ENCODE measurements at places on chromosomes 2 and 18.
A peak's percentile ranks its signal among the peaks of the same experiment; 100 is the strongest.

DNA sequence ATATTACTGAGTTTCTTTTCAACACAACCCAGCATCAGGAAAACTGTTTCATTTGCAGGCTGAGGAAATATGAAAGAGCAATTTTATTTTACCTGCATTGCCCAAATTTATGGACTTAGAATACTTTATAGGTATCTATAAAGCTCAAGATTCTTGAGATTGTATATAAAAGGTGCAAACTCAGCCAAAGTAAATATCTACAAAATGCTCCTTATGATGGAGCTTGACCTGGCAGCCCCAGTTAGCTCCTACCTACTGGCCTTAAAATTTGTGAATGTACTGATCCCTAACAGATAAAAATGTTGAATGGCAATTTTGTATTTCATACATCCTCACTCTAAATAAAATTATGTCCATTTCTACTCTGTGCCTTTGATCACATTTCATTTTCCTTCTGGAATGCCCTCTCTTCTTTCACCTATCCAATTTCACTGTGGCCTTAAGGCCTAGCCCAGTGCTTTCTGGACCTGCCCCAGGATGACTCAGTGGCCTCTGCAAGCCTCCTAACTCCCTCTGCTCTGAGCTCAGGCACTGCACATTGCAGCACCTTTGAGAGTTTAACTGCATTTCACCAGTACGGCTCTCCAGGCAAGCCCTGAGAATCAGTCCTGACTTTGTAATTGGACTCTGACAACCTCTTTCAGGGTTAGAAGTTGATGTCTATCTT, 125.9 kb downstream of the ANTXR1 start:
- DNase-seq, result peak; percentile 93

DNA sequence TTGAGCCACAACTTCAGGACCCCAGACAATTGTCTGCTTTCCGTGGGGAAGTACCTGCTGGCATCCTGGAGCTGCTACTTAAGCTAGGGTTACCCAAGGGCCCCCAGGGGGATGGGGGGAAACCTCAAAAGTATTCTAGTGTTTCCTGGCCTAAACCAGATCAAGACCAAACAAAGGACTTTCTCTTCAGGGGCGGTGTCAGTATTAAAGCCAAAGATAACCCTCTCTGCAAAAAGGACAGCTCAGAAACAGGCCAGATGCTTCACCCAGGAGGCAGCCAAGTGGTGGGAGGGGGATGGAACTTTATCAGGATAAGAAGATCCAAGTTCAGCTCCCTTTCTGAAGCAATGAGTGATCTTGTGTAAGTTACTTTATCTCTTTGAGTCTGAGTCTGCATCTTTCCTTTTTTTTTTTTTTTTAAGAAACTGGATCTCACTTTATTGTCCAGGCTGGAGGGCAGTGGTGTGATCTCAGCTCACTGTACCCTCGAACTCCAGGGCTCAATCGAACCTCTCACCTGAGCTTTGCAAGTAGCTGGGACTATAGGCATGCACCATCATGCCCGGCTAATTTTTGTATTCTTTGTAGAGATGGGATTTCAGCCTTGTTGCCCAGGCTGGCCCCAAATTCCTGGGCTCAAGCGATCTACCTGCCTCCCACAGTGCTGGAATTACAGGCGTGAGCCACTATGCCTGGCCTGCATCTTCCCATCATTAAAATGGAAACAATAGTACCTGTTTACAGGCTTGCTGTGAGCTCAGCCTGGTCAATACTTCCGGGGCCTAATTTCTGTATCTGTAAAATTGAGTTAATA, 151.8 kb upstream of the PTPRM start:
- no peak for DNase-seq

GRCh38 chr2:233419602-233420391, 65.5 kb downstream of the DGKD start:
- peak; percentile 77 for DNase-seq

- DNase-seq, result no peak
Observed at GRCh38 chr2:26483516-26483915, 5.6 kb upstream of the OTOF start.

DNA sequence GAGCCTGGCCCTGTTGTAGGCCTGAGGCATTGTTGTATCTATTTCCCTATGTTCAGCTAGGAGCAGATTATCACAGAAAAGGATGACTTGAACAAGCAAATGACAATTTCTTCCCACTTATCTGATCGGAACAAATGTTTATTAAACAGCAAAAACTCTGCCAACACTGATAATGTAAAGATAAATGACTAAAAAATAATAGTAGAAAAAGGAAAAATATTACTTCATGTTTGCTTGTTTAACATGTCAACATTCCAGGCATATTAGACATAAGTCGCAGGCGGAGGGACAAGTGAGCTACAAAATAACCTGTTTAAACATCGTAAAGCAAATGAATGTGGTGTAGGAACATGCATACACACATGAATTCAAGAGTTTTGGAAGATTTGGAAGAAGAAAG, 257.9 kb downstream of the TMX3 start:
- DNase-seq, result peak; percentile 48

DNA sequence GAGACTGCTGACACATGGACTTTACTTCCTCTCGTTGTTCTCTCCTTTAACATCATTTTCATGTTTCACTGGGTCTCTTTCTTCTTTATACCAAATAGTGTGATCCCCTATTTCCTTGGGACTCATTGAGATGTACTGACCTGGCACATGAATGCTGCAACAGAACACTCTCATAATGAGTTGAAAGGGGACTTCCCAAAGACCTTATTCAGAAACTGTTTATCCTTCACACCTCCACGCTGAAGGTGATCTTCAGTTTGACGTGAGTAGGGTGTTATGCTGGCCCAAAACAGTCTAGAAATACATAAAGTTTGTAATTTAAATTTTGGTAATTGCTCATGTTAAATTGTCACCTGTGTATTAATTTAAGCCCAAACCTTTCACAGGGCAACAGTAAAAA, 1096.8 kb upstream of the GYPC start:
- no peak for DNase-seq

GRCh38 chr2:219562049-219563020, 9.0 kb downstream of the OBSL1 start:
- no peak for DNase-seq

DNA sequence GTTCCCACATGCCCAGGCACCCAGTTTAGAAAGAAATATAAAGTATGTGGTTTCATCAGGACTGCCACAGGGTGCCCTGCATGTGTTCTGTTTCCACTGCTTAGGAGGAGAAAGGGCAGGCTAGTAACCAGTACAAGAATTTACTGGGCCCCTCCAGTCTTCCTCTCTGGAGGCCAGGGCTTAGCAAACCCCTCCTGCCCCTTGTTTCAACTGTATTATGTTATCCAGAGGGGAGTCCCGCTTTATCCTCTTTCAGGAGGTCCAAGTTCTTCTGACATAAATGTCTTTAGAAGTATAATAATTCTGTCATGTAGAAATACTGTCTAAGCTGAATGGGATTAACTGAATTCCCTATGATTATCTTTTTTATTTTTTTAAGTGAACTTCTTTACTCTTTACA, 132.1 kb downstream of the WDSUB1 start:
- no peak for DNase-seq

- no peak for DNase-seq
Observed at GRCh38 chr18:73124175-73124574, 256.4 kb upstream of the NETO1 start.

- no peak for DNase-seq
Observed at GRCh38 chr2:101806123-101806522, 108.6 kb downstream of the MAP4K4 start.

GRCh38 chr18:45774065-45774521, 50.1 kb downstream of the SLC14A1 start:
- peak; percentile 72 for DNase-seq

DNA sequence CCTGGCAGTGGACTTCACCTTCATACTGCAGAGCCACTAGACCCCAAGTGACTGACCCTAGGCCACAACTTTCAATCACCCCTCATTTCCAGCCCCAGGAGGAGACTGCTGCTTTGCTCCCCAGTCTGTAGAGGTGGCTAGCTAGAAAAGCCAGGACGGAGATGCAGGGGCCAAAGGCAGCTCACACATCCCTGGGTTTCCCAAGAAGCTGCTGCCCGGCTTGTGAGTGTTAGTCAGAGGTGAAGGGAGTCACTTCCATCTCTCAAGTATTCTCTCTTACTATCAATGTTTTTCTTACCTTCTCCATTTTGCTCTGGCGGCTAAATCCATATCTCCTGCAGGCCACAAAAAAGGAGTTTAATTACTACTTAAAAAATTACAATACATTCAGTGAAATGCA, 36.2 kb downstream of the CCDC93 start:
- no peak for DNase-seq

DNA sequence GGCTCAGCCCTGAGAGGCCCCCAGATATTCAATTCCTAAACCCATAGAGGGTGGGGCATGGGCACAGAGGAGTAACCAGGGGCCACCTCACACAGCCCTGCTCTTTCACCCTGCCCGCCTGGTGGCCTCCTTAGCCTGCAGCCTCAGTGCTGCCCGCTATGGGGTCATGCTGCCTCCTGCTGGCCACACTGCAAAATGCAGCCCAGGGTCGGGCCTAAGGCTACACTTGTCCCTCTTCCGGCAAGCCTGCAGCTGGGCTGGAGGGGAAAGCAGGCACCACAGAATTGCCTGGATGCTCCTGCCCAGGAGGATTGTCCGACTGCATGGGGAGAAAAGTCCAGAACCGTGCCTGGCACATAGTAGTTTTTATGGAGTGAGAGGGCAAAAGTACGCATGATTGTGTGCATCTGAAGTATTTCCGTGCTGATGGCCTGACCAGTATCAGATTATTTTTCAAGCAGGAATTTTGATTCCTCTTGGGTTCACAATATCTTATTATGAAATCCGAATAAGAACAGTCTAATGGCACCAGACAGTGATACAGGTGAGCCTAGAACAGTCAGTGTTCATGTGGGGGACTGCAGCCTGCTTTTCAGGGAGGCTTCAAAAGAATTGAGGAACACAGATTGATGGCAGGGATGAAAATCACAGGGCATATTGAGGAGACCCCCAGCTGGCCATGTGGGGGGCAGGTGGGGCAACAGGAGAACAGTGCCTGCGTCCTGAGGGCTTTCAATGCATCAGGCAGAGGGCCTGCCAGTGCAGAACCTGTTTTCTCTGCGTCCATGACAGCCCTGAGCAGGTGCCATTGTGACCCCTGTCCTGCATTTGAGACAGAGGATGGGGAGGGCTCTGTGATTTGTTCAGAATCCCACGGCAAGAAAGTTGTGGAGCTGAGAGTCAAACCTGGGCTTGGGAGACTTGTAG, 51.2 kb upstream of the ALPP start:
- peak; percentile 55 for DNase-seq

GRCh38 chr2:225136552-225136951, 94.3 kb upstream of the DOCK10 start:
- no peak for DNase-seq

- no peak for DNase-seq
Observed at GRCh38 chr18:13615432-13615861, 110.9 kb downstream of the FAM210A start.

DNA sequence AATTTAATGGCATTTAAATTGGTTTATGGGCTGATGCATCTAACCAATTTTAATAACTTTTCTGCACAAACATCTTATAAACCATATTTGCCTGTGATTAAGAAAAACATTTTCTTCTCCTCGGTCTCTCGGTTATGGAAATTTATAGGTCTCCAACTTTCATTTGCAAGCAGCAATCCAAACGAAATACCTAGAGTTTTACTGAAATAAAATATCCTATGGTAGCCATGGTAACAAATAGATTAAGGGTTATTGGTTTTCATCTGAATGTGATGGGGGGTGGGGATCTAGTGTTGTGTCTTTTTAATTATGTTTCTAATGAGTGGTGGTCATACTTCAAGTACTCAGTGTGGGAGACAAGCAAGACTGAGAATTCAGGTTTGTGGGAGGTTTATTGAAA, 2.9 kb downstream of the KLHL29 start:
- DNase-seq, result no peak

DNA sequence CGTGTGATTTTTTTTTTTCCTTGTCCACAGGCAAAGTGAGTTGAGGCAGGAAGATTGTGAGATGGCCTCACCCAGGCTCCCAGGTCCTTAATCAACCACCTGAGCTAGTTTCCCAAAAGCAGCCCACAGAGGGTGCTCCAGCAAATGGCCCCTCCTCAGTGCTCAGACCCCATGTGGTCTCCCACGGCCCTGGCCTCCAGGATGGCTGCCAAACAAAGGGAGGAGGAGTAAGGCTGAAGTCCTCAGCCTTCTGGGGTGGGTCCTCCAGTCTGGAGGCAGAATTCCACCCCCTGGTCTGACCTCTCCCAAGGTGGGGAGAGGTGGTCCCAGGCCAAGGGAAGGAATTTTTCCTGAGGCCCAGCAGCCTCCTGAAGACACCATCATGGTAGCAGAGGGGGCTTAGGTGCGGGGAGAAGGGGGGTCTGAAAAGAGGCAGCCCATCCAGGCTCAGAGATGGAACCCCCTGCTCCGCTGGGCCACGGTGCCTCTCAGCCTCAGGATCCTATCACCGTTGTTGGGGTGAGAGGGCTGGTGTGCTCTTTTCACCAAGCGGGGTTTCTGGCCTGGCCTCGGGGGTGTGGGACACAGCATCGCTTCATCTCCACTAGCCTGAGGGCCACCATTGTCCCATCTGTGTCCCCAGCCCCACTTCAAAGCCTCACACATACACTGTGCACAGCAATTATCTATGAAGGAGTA, 2.3 kb downstream of the NGEF start:
- no peak for DNase-seq

DNA sequence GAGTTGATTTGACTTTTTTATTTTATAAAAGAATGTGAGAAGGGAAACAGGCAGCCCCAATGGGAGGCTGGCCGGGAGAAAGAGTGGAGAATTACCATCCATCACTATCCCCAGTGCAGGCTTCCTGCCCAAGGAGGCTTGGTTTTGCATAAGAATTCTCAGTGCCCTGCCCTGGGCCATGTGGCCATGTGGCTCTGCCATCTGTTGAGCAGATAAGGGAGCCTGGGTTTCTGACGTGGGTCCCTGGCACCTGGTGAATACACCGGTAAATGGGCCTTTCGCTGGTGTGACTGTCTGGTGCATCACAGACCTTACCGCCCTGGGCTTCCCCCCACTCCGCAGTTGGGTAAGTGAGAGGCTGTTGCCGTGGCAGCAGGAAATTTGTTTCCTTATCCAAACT, 54.5 kb upstream of the TMEM163 start:
- DNase-seq, result no peak

DNA sequence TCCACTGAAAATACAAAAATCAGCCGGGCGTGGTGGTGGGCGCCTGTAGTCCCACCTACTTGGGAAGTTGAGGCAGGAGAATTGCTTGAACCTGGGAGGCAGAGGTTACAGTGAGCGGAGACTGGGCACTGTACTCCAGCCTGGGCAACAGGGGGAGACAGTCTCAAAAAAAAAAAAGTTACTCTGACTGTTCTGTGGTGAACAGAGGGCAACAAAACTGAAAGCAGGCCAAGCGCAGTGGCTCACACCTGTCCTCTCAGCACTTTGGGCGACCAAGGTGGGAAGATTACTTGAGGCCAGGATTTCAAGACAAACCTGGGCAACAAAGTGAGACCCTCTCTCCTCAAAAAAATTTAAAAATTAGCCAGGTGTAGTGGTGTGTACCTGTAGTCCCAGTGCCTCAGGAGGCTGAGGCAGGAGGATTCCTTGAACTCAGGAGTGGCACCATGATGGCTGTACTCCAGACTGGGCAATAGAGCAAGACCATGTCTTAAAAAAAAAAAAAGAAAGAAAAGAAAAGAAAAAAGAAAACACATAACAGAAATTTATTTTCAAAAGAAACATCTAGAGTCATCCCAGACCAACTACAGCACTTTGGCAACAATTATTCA, 13.6 kb upstream of the RTN4 start:
- DNase-seq, result no peak

GRCh38 chr2:138974651-138975050, 194.5 kb upstream of the NXPH2 start:
- no peak for DNase-seq

Data from fibroblast of lung (primary cell).